ENCODE measurements at places on chromosomes 12 and 14.

DNA sequence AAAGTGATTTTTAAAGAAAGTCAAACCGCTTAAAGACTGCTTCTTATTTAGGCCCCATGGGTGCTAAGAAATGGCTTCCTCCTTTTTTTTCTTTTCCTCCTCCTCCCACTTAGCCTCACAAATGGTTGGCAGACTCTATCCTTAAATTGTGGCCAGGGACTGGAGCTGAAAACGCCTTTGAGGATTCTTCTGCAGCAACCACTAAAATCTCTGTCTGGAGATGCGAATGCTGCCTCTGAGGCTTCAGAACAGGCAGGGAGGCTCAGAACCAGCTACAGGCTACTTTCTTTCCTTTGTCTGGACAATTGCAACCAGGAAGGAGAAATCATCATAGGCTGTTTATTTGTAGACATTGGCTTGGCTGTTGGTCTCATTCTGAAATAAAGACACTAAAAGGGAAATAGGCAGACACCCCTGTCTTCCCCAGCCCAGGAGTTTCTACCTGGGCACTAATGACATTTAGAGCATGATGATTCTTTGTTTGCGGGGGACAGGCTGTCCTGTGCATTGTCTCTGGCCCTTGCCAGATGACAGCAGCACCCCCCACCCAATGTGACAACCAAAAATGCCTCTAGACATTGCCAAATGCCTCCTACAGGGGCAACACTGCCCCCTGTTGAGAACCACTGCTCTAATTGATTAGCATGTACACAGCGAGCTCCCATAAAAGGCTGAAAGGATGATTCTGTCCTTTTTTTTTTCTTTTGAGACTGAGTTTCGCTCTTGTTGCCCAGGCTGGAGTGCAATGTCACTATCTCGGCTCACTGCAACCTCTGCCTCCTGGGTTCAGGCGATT is 50.3 kb downstream of the MAP1LC3B2 start:
- DNase-seq, result peak; percentile 22

DNA sequence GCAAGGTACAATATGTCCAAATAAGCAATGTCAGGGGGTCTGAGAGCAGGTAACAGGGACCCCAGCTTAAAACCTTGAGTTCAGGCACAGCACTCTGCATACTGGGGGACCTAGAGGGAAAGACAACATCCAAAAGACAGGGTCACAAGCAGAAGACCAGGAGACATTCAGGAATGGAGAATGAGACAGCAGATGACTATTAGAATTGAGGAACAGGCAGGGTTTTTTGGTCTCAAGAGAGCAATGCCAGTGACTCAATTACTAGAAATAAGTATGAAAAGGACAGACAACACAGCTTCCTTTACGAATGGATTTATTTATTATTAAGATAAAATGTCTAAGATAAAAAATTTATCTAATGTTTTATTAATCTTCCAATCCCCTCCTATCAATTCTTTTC is 223.0 kb downstream of the PTPRO start:
- no peak for DNase-seq

- DNase-seq, result no peak
Measured at GRCh38 chr12:92055877-92056276, 89.8 kb downstream of the BTG1 start.

DNA sequence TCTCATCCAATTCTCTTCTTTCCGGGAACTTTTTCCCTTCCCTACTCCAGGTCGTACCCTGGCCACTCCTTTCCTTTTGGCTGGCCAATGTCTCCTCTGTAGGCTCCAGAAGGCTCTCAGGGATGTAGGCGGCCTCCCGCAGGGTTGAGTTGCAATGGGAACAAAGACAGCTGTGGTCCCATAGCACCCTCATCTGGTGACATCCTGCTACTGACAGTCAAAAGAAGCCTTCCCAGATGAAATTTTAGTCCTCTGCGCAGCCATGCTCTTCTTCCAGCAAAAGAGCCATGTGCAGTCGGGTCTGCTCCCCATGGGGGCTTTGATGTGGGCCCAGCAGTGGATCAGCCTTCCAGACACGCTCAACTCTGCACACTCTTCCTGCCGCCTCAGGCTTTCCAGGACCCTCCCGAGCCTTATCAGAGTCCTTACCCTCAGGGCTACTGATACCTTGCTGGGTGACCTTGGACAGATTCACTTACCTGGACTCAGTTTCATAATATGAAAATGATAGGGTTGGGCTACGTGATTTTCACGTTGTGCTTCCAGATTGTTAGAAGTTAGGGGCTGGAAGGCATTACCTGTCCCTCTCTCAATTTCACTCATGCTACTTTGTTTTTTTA is 5.5 kb upstream of the CELA1 start:
- no peak for DNase-seq

DNA sequence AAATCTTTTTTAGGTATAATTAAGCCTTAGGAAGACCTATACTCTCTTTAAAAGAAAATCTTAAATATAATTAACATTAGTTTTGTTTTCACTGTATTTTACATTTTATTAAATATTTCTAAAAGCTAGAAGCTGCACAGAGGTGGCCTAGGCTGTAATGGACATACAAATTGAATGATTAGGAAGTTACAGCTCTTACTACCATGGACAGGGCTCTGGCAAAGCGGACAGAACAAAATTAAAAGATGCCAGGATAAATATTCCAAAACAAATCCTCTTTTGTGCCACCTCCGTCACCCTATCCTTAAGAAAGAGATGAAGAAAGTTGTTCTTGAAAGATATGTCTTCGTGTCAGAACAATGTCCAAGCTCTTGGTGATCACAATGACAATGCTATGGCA is 376.5 kb downstream of the ETNK1 start:
- DNase-seq, result no peak

DNA sequence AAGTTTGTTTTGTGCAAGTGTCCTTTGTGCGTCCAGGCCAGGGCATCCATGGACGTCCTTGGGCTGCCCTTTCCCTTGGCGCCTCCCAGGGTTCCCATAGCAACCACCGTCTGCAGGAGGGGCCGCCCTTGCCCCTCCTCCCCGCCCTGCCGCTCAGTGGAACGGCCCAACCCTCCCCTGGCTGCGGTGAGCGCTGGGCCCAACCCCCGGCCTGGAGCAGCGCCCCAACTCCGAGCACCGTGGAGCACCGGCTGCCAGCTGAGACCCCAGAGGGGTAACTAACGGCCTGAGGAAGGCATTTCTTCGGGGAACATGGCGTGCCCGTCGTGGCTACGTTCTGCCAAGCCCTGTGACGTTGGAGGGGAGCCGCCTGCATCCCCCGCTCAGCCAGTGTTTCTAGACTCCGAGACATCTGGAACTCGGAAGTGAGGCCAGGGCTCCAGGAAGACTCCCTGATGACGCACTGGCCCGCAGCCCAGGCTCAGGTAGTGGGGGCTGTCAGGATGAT is 5.3 kb upstream of the ACACB start:
- DNase-seq, result peak; percentile 29

GRCh38 chr12:89862511-89863445 is 154.1 kb upstream of the ATP2B1 start:
- DNase-seq, result no peak

DNA sequence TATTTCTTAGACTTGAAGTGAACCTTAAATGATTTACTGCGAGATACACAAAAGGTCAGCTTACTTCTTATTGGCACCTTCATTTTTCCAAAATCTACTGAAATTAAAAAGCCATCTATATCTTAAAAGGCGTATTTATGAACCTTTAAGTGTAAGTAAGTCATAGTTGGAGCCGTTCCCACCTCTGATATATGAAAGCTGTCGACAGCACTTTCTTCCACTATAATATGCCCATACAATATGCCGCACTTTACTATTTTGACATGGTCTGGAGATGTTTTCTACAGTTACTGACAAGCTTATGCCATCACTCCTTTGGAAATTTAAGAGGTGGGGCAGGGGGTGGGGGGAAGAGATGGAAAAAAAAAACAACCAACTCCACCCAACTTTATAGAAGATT is 155.3 kb downstream of the PHETA1 start:
- DNase-seq, result no peak

GRCh38 chr12:132366341-132366861 is 37.0 kb upstream of the GALNT9 start:
- DNase-seq, result no peak

GRCh38 chr12:49109641-49110463 is 795 bp downstream of the LMBR1L start:
- DNase-seq, result no peak

GRCh38 chr12:62846491-62846890 is 88.5 kb downstream of the PPM1H start:
- no peak for DNase-seq

DNA sequence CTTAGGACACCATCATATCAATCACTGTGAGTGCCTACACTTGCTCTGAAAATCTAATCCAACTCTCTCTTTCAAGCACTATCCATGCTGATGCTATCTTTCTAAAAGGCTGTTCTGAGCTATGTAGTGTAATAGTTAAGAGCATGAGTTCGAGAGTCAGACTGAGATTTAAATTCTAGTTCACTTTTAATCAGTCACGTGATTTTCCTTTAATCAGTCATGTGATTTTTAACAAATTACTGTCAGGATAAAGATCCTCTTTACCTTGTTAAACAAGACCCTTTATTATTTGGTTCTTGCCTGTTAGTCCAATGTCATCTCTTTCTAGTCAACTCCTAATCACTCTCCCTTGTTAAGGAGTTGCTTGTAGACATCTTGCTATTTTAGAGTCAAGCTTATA is 653.0 kb downstream of the RPL10L start:
- no peak for DNase-seq

- no peak for DNase-seq
Measured at GRCh38 chr14:88326352-88327103, 3.5 kb upstream of the KCNK10 start.

- DNase-seq, result no peak
Measured at GRCh38 chr14:75531660-75532317, 9.5 kb downstream of the BATF start.

DNA sequence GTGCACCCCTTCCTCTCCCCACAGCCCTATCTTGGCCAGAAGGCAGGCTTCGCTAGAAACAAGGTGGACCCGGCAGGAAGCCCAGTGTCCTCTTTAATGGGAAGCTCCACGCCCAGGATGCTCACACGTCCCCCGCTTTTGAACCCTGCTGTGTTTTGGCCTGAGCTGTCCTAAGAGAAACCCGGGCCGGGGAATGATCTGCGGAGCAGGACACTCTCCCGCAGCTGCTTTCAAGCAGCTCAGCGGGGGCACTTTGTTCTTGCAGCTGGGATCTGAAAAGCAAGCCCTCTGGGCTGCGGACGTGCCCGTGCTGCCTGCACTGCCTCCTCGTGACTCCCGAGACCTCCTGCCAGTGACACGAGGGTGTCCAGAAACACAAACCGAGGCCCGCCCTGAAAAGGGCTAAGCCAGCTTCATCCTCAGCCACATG is 30.0 kb downstream of the SCARB1 start:
- no peak for DNase-seq

DNA sequence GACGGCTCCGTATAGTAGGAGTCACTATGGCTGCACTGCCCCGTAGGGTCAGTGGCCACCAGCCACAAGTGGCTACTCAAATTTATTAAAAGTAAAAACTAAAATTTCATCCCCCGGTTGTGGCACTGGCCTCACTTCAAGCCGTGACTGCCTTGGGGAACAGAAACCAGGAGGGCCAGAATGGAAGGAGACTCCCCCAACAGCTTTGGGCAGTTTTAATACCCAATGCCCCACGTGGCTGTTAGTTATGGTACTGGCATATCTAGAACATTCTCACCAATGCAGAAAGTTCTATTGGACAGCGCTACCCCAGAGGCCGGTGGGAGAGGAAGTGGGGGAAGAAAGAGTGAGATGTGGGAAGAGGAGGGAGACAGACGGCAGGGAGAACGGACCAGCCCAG is 6.2 kb downstream of the NCOR2 start:
- DNase-seq, result no peak

DNA sequence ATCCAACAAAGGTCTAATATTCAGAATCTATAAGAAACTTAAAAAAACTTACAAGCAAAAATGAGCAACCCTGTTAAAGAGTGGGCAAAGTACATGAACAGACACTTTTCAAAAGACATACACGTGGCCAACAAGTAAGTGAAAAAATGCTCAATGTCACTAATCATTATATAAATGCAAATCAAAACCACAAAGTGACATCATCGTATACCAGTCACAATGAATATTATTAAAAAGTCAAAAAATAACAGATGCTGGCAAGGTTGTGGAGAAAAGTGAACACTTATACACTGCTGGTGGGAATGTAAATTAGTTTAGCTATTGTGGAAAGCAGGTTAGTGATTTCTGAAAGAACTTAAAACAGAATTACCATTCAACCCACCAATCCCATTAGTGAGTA is 199.1 kb downstream of the SNAPC1 start:
- no peak for DNase-seq

DNA sequence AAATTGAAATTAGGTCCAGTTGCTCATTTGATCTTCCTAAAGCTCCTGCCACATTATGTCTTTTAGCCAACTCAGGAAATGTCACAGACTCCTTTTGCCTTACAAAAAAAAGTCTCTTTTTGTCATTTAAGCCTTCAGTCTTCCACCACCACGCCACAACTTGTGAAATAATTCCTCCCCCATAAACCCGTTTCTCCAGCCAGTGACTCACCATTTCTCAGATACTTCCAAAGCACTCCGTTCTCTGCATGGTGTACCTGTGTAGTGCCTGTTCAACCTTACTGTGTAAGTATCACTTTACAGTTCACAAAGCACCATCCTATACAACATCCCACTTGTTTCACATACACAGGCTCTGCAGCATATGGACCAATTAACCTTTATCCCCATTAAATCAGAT is 139.5 kb upstream of the AEBP2 start:
- no peak for DNase-seq

DNA sequence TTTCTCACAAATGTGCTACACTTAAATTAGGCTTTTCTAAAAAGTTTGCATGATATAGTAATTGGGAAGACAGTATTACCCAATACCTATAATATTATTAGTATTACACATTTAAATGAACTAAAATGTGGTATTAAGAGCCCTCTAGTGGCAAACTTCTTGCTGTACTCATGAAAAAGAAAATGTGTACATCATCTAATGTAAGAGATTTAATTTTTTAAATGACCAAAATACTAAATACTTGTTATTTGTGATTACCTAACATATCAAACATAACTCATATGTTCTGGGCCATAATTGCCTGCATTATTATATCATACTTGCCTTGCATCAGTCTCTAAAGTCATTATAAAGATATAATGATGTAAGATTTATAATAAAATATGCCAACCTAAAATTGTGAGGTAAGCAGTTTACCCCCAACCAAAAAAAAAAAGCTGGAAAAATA is 64.2 kb downstream of the DNAI7 start:
- no peak for DNase-seq

GRCh38 chr14:23405096-23405495 is 3.0 kb downstream of the MYH6 start:
- no peak for DNase-seq

GRCh38 chr12:53734425-53734824 is 7.2 kb upstream of the CALCOCO1 start:
- no peak for DNase-seq

DNA sequence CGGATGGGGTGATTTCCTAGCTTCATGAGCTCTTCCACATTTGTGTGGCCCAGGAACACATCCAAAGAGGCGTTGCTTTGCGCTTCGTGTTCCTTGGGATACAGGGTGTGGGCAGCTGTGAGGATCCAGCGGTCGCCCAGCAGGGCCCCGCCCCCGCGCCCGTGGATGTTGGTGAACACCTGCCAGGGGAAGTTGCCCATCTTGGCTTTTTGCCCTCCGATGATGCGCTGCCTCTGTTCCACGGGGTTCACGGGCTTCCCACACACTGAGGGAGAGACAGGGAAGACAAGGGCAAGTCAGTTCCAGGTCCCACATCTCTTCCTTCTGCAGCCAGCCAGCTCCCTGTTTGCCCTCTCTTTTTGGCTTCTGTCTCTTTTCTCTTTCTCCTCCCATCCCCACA is 11.2 kb downstream of the C1R start:
- no peak for DNase-seq

GRCh38 chr12:104342147-104342546 is 38.6 kb downstream of the EID3 start:
- DNase-seq, result no peak

GRCh38 chr12:112219195-112219594 is 93.8 kb downstream of the TRAFD1 start:
- no peak for DNase-seq

Measured in stimulated activated CD4-positive, alpha-beta T cell treated with anti-CD3 and anti-CD28 coated beads, Interleukin-2, amount 100 ng/mL, for 48 hours (primary cell).